Forelimb muscle (tissue), 1 donor: ENCODE measurements at places on chromosomes 16 and 17. TPM values are rescaled to one million over a fixed set of nuclear protein-coding genes. Genes with fewer than 3 reads are reported as not detected.

The TVP23A gene
- polyA plus RNA-seq = 2.3 TPM

The SLC16A6 gene
- polyA plus RNA-seq = 0.57 TPM

The DPEP3 gene
- not detected for polyA plus RNA-seq

The ADGRG3 gene
- polyA plus RNA-seq = 0.29 TPM

The C17orf50 gene
- not detected for polyA plus RNA-seq

The CTRB1 gene
- polyA plus RNA-seq = 0.30 TPM

The CYGB gene
- polyA plus RNA-seq = 16.4 TPM

The CMTM1 gene
- polyA plus RNA-seq = 7.3 TPM

The TMED6 gene
- polyA plus RNA-seq = 1.5 TPM

The PIRT gene
- polyA plus RNA-seq = 0.06 TPM

The NF1 gene
- polyA plus RNA-seq = 19.3 TPM

The CLEC3A gene
- polyA plus RNA-seq = not detected

The KRT28 gene
- polyA plus RNA-seq = not detected

The ARL2BP gene
- polyA plus RNA-seq = 41.7 TPM

The ABI3 gene
- polyA plus RNA-seq = 3.4 TPM

The IGSF6 gene
- 3.1 TPM for polyA plus RNA-seq

The SCN4A gene
- 50.1 TPM for polyA plus RNA-seq

The SLC38A8 gene
- polyA plus RNA-seq = not detected

The PPP1R1B gene
- 1.0 TPM for polyA plus RNA-seq

The LRRC37A gene
- polyA plus RNA-seq = 3.0 TPM

The MYH2 gene
- polyA plus RNA-seq = 74.3 TPM
